Heart left ventricle (tissue), 16 donors: ENCODE measurements at places on chromosomes 3 and 15. TPM values are rescaled to one million over a fixed set of nuclear protein-coding genes. Genes with fewer than 3 reads are reported as not detected.
A peak's percentile ranks its signal among the peaks of the same experiment; 100 is the strongest.

Gene GOLGA6B
- total RNA-seq, result not detected

Gene MST1R
- 8.9 TPM for total RNA-seq

Gene ANKRD63
- total RNA-seq, result 0.27 TPM

Gene NCEH1
- total RNA-seq, result 65.5 TPM

Gene TMEM207
- not detected for total RNA-seq

DNA sequence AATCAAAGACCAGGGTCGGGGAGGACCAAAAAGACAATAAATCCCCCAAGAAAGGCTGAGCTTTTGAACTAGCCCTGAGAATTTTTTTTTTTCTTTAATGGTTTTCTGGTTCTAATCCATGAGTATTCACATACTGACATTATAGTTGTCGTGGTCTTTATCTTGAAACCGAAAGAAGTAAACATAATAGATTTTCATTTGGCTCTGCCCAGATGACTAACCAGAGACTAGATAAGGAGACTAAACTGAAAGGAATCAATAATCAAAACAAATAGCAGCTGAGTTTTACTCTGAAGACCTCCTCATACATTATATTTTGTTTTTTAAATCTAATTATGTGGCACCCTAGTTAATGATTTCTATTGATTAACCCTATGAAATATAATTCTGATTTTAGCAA is 381.4 kb downstream of the CNTN3 start:
- DNase-seq, result no peak

Gene DNASE1L3
- total RNA-seq, result 4.1 TPM

Gene GP9
- not detected for total RNA-seq

Gene RMDN3
- total RNA-seq, result 16.8 TPM

DNA sequence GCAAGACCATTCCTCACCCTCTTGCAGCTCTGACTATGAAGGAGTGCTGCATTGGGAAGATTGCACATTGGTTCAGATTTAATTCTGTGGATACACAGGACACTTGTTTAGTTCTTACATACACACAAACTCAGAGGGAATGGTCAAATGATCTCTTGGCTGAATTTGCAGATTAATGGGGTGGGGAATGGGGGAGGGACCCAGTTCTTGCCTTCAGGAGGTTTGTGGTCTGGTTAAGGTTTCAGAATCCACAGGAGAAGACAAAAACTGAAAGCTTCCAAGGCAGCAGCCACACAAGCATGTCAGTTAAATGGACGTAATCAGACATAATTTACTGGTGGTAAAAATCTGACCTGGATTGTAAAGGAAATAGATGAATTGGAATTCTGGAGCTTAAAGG is 257.1 kb upstream of the ROPN1 start:
- DNase-seq, result no peak

DNA sequence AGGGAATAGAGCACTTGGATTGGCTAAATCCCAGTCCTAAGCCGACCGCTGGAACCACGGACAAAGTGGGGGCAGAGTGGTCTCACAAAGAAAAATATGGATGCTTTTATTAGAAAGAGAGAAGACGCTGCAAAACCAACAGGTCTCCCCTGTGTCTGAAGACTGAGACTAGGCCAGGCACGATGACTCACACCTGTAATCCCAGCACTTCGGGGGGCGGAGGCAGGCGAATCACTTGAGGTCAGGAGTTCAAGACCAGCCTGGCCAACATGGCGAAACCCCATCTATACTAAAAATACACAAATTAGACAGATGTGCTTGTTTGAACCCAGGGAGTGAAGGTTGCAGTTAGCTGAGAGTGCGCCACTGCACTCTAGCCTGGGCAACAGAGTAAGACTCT is 61.8 kb downstream of the ZDHHC19 start:
- DNase-seq, result no peak

DNA sequence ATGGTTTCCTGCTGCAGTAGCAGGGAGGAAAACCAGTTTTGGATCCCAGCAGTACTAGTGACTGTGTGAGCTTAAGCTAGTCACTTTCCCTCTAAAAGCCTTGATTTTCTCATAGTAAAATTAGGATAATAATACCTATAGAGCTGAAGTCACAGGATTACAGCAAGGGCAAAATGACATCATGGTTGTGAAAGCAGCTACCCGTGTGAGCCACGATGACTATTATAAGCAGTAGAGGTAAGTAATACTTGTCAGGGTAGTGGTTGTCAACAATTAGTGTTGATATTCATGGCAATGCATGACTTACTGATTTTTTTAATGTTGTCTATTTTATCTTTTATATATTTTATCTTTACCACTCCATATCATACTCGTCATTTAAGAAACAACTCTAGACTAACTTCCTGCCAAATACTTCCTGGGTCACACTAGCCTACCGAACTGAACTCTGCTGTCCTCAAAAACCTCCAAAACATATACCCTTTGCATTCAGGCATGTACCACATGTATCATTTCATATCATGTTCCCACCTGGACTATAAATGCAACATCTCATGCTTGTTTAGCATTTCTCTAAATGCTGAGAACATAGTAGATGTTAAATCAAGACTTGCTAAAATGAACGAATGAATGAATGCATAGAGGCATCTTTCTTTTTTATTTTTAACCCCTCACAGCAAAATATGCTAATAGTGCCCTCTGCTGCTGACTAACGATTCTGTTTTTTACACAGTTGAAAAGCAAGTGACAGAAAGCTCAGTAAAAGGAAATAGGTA is 172.6 kb downstream of the P3H2 start:
- DNase-seq, result no peak

Gene USP3
- 14.3 TPM for total RNA-seq

GRCh38 chr3:41966206-41966605 is 4.3 kb upstream of the ULK4 start:
- DNase-seq, result no peak

Gene SLC28A1
- 1.1 TPM for total RNA-seq

Gene IL17RE
- 0.68 TPM for total RNA-seq

Gene SLC6A11
- total RNA-seq, result not detected

DNA sequence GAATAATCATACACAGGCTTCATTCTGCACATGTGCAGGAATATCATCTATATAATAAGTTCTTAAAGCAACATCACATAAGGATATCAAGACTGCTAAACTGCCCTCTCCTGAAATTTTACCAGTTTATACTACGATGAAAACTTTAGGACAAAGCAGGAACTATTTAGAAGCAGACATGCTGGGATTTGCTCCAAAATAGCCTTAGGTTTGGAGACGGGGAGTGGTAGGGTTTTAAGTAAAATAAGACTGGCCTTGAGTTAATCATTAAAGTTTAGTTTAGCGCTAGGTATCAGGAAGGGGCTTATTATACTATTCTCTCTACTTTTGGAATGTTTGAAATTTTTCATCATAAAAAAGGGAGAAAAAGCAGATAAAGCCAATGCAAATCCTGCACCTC is 115.8 kb downstream of the SRGAP3 start:
- DNase-seq, result no peak

- DNase-seq, result no peak
These were observed 79.5 kb downstream of the DPH6 start for GRCh38 chr15:35466476-35466875.

- DNase-seq, result peak; percentile 14
These were observed 585 bp downstream of the KIF23 start for GRCh38 chr15:69414701-69415167.

DNA sequence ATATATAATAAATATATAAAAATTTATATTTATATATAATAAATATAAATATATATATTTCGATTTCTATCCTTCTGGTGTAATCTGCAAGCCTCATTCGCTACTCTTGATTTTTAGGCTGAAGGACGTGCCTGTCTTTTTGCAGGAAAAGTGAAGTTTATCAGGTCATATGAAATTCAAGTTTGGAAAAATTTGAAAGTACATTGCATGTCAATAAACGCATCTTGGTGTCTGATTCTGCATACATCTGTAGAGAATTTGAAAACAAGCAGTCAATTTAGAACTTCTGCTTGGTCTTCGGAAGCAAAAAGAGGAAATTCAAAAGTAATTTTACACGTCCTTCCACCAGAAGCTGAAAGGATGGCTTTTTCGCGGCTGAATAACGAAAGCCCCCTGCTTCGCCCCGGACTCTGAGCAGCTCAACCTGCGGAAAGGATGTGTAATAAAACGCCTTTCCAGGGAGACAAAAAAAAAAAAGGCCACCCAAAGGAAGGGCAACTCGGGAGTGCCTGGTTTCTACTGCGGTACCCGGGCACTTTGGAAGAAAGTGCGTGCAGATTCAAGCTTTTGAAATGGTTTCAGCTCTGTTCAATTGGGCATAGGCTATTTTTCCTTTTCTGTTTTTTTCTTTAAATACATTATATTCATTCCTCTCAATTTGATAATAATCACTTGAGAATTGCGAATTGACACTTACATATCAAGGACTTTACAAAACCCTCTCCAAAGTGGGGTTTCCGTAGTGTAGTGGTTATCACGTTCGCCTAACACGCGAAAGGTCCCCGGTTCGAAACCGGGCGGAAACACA is 1.5 kb upstream of the MYNN start:
- peak; percentile 33 for DNase-seq

DNA sequence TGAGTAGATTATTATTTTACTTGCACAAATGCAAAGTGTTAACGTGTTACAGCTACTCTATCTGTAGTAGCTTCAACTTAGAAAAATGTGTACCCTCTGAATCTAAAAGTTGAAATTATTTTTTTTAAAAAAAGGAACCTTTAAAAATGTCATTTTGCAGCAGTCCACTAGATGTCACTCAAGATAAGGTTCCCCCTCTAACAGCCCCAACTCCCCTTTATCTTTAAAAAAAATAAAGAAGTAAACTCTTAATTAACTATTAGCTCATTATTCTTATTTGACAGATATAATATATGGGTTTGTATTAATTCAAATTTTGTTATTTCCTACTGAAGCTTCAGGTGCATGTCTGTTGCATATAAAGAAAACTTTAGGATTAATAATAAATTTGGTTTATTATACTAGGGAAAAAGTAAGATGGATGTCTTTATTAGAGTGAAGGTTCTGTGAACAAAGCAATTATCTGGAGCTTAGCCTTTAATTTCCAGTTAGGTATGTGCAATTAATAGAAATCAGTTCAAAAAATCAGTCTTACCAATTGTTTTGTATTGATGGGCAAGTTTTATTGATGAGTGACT is 288.5 kb downstream of the VGLL3 start:
- DNase-seq, result no peak

GRCh38 chr3:47012342-47013230 is 33.1 kb downstream of the NBEAL2 start:
- DNase-seq, result no peak
